GM23338 (cell line): ENCODE measurements at places on chromosomes 13 and 19. TPM values are rescaled to one million over a fixed set of nuclear protein-coding genes. Genes with fewer than 3 reads are reported as not detected.

Gene ZNF530
- total RNA-seq, result 8.4 and 11.2 TPM in 2 replicates

DNA sequence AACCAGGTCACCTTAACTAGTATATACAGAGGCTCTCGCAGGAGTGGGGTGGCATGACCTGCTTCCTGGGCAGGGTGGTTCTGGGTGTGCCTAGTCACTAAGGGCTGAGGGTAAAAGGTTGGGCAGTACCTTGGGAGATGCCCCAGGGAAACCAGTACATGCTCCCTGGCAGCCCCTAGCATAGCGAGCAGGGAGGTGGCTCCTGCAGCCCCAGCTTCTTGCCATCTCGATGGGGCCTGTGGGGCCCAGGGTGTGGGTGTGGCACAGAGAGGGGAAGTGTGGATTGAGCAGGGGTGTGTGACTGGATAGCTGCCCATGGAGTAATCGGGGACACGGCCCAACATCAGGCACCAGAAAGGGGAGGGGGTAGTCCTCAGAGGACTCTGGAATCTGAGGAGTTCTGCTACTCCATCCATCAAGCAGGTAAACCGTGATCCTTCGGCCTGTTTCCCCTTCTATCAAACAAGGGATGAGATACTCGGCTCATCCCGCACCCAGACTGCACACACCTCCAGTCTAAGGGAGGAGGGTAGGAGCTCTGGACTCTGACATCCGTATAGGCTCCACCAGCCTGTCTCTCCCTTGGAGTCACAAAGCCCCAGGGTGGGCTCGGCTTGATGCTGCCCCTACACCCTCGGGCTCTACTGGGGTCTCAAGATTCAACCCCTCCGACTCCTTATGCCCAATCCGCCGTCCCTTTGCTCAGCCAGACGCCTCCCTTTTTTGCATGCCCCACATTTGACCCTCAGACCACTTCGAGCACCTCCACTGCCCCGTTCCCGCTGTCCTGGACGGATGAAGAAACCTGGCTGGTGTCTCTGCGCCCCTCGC, 1.1 kb downstream of the ZBTB45 start:
- DNase-seq, result no peak

DNA sequence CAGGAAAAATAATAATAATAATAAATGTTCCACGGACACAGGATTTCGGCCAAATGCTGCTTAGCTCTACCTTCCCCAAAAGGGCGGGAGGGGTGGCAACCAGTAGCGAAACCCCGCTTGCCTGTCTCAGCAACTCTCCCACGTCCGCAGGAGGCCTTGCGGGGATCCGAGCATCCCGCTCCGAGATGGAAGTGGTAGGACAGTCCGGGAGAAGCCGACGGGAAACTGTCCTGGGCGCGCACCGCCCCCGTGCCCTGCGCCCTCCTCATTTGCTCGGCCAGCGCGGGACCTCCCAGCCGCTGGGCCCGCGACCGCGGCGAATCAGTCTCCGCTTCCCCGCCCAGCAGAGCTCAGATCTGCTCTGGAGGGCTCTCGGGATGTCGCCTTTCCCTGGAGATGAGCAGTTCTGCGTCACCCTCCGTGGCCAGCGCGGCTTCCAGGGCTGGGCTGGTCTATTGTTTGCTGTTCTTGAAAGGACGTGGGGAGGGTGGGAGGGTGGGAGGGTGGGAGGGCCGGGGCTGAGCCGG, 48.9 kb upstream of the PABPC3 start:
- DNase-seq, result peak; percentile 82

Gene TMIGD2
- 0.76 and 0.93 TPM in 2 replicates for total RNA-seq

DNA sequence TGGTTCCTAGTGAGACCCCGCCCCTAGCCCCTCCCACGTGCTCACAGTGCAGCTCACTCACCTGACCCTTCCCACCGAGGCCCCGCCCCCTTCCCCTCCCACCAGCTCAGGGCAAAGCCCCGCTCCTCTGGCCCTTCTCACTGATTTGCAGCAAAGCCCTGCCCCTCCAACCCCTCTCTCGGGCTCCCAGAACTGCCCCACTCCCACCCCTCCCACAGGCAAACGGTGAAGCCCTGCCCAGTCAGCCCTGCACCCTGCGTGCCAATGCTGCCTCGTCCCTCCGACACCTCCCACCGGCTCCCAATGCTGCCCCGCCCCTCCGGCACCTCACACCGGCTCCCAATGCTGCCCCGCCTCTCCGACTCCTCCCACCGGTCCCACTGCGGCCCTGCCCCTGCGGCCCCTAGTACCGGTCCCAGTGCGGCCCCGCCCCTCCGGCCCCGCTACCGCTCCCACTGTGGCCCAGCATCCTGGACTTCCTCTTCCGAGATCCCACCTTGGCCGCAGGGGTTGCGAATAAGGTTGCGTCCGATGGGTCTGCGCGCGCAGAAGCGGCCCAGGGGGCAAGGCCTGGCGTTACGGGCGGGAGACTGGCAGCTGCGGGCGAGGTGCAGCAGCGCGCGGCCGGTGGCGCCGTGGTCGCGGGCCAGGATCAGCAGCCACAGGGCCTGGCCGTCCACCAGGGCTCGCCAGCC, 834 bp downstream of the FBXO27 start:
- peak; percentile 99 for DNase-seq

Gene RASAL3
- total RNA-seq, result 1.3 and 1.9 TPM in 2 replicates

GRCh38 chr13:114008964-114009589, 35.2 kb upstream of the C13orf46 start:
- DNase-seq, result no peak

DNA sequence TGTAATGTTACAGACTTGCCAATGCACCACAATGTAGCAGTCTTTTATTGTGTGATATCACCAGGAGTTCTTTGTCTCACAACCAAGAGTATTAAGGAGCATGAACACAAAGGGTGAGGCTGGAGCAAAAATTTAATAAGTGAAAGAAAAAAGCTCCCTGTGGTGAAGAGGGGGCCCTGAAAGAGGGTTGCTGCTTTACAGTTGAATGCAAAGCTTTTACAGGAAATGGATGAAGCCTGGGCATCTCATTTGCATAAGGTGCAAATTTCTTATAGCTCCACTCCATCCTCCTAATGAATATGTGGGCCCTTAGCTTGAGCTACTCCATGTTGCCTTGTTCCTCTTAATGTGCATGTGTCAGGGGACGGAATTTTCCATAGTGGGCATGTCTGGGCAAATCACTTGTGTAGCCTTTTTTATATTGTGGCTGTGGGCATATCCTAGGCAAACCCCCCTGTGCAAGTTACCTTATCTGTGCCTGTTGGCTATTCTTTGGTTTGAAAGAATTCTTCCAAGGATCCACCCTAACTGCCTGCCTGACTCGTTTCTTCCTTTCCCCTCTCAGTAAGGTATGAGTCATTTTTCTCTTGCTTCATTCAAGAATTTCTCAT, 45.3 kb upstream of the TRPC4 start:
- peak; percentile 31 for DNase-seq

Gene TNFSF9
- 5.3 and 9.1 TPM in 2 replicates for total RNA-seq

GRCh38 chr19:39199025-39199424, 2.3 kb downstream of the NCCRP1 start:
- no peak for DNase-seq

DNA sequence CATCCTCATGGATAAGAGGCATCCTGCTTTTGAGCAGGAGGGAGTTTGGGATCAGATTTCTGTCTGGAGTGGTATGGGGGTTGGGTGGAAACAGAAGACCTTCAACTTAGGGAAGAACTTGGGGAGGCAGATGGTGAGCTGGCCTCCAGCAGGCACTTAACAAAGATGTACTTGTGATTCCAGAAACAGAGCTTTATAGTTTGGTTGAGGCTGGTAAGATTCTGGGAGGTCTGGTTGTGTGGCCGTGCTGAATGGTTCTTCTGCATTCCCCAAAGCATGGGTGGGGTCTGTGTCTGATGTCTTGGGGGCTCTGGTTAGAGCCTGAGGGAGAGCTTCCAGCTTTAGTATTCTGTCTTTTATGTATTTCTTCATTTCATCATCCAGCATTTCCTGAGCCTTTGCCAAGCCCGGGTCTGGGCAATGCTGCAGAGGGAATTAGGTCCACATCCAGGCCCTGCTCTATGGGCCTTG, 4.8 kb downstream of the MEGF8 start:
- no peak for DNase-seq

- DNase-seq, result peak; percentile 86
Observed at GRCh38 chr13:74575729-74576125, 441.5 kb upstream of the KLF12 start.

Gene HDGFL2
- 94.6 and 113 TPM in 2 replicates for total RNA-seq

- DNase-seq, result no peak
Observed at GRCh38 chr19:19547674-19548336, 9.7 kb downstream of the CILP2 start.

GRCh38 chr19:45280471-45280961, 29.4 kb downstream of the MARK4 start:
- no peak for DNase-seq

GRCh38 chr19:40395956-40396355, 6.0 kb upstream of the HIPK4 start:
- DNase-seq, result no peak
